ENCODE measurements at places on chromosomes 4 and X. TPM values are rescaled to one million over a fixed set of nuclear protein-coding genes. Genes with fewer than 3 reads are reported as not detected.

BMX gene
- 0.49 TPM for polyA plus RNA-seq

UTP14A gene
- polyA plus RNA-seq = 15.2 TPM

PPID gene
- 16.1 TPM for polyA plus RNA-seq

LNX1 gene
- polyA plus RNA-seq = 9.8 TPM

EIF2S3 gene
- 83.4 TPM for polyA plus RNA-seq

All from adipose tissue (tissue), 3 donors.